ENCODE measurements at places on chromosomes 3 and 15.

- no peak for DNase-seq
Observed at GRCh38 chr3:148863814-148864213, 1.3 kb upstream of the CPA3 start.

GRCh38 chr3:102189956-102190723 is 244.7 kb upstream of the ZPLD1 start:
- peak; percentile 26 for DNase-seq

GRCh38 chr3:114005481-114005880 is 50.8 kb downstream of the CCDC191 start:
- no peak for DNase-seq

- no peak for DNase-seq
Observed at GRCh38 chr3:11248596-11248995, 23.6 kb upstream of the ATG7 start.

DNA sequence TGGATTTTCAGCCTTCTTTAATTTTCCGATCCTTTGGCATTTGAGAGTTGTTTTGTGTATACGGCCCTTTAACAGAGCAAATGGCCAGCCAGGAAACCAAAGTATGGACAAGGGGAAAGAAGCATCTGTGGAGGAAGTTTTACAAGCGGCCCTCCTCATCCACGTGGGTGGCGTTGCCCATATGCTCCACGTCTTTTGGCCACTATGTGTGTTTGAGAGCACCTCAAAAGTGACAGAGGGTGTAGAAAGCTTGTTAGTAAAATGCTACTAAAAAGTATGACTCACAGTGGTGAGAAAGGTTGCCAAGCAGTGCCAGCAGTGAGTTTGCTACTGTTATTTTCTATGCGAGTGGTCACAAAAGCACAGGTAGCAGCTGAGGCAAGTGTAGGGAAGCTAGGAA is 451.8 kb upstream of the NPAP1 start:
- DNase-seq: no peak

GRCh38 chr3:141553055-141553454 is 66.2 kb downstream of the RASA2 start:
- DNase-seq: no peak

GRCh38 chr3:152192936-152193672 is 75.6 kb upstream of the MBNL1 start:
- no peak for DNase-seq

All from AG10803 (cell line).